ENCODE measurements at places on chromosomes 12 and 14. TPM values are rescaled to one million over a fixed set of nuclear protein-coding genes. Genes with fewer than 3 reads are reported as not detected.

DNA sequence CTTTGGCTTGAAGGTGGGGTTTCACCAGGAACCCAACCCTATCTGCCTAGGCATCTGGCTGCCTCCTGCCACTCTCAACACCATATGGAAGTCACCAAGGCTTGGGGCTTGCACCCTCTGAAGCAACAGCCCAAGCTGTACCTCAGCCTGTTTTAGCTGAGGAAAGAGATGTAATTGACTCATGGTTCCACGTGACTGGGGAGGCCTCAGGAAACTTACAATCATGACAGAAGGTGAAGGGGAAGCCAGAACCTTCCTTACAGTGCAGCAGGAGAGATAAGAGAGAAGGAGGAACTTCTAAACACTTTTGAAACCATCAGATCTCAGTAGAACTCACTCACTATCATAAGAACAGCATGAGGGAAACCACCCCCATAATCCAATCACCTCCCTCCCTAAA is 26.9 kb downstream of the GLIPR1L1 start:
- DNase-seq: no peak

DNA sequence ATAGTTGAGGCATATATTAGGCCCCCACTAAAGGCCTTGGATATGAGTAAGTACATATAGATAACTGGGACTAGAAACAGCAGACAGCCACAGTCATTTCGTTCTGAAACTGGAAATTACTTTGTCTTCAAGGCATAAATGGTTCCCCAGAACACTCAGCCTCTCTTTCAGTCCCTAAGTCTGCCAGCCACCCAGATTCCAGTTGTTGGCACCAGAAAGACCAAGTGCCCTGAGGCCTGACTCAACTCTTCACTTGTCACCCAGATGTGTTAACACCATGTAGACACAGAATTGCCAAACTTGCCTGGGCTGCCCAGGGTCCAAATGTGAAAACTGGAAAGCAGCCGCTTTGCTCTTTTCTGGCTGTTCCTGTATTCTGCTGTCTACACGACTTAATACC is 3.0 kb upstream of the LGALS3 start:
- DNase-seq: no peak

DNA sequence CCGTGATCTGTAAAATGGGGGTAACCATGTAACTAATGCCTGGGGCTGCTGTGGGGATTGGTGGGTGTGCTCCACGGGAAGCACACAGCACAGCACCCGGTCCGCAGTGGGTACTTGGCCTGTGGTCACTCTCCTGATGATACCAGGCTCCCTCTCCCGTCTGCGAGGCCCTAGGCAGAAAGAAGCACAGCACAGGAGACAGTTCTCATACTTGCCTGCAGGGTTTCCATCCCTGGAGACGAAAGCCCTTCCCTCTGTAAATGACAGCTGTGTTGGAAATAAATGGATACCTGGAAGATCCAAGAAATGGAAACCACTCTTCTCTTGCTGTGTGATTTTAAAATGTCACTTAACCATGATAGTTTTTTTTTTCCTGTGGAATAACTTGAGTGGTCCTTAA is 7.9 kb upstream of the PRMT8 start:
- no peak for DNase-seq

DNA sequence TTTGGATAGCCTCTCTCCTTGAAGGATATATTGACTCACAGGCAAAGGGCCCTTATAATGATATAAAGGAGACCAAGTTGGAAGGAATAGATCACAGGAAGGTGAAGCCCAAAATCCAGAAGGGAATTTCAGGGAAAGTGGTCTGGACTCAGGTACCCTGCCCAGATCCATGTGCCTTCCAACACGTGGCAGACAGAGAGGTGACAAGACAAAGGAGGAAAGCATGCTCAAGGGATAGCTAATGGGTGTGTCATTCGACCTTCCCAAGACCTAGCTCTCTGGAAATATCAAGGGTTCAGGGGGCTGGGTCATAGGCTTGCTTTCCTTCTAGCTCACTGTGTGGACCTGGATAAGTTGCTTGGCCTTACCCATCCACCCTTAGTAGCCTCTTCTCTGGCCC is 214.3 kb downstream of the ZFP36L1 start:
- no peak for DNase-seq

The COL2A1 gene
- not detected for total RNA-seq

The OR4E2 gene
- not detected for total RNA-seq

GRCh38 chr12:3596703-3597415 is 105.9 kb downstream of the PRMT8 start:
- DNase-seq: no peak

DNA sequence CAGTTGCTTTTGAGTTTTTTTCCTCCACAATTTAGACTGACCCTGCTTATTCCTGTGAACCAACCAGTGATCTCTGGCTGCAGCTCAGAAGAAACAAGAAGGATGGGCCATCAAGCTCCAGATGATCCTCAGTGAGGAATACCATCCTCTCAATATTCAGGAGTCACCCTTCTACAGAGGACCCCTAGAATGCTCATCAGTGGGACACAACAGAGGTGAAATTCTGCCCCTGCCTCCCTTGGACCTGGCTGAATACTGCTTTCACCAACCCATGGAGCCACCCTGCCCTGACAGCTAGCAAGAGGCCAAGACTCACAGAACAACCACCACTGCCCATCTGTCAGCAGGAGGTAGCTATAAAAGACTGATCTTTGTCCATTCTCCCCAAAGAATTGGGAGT is 9.2 kb upstream of the DHRS2 start:
- DNase-seq: no peak

GRCh38 chr14:58665773-58666500 is 28.2 kb downstream of the DACT1 start:
- no peak for DNase-seq

GRCh38 chr12:26238341-26239121 is 43.2 kb downstream of the SSPN start:
- no peak for DNase-seq

The CEP170B gene
- total RNA-seq: 10.5 TPM

DNA sequence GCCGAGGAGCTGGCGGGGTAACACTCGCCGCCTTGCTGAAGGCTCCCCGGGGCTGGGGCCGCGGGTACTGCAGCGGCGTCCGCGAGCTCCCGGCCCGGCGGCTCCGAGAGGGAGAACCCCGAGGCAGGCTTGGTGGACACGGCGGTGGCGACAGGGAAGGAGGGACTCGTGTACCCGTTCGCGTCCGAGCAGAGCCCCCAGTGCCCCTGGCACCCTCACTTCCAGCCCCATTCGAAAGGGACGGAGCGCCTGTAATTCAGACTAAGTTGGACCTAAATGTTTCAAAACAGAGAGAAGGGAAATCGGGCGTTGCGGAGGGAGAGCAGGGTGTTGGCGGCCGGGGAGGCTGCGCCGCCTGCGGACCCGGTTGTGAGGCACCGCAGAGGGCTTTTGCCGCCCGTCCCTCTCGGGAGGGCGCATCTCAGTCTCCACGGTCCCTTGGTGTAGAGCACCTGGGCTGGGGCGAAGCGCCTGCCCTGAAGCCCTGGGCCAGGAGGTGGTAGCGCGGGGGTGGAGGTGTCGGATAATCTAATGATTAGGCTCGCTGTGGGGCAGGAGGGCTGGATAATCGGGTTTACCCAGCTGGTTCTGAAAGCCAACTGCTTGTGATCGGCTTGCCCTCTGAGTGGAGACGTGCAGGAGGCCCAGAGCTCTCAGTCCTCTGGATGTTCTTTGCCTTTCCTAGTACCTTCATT is 771 bp downstream of the DAAM1 start:
- DNase-seq: peak; percentile 76

DNA sequence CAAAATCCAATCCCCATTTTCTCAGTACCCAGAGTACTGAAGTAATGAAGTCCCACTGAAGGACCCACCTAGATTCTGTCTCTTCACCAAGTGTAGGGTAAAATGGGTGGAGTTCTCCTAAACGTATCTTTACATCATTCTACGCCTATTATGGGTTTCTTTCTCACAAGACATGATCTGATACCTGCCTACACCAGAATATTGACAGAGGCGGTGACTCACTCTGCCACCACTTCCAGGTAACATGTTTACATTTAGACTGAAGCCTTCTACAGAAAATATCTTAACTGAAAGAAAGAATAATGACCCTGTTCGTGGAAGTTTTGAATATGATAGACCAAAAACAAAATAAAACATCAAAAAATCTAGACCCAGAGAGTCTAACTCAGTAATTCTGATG is 89.8 kb downstream of the BTG1 start:
- no peak for DNase-seq

GRCh38 chr12:51323317-51323960 is 535 bp downstream of the BIN2 start:
- no peak for DNase-seq

Measured in Right ventricle myocardium inferior (tissue), 1 donor.